Epithelial cell of proximal tubule (primary cell): ENCODE measurements at places on chromosomes 7 and 10.

DNA sequence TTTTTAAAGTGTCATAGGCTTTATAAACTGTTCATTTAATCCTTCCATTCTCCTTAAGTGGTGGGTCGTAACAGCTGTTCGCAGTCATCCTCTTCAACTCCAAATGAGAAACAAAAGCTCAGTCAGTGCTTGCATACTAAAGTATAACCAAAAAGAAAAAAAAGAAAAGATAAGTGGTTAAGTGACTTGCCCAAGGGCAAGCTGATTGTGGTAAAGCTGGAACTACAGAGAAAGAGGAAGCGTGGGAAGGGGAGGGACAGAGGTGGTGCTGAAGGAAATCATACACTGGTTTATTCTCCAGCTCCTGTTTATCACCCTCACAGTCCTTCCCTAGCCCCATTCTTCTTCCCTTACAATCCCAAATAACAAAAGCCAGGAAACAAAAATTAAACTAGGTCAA is 29.6 kb downstream of the IDE start:
- DNase-seq, result no peak

DNA sequence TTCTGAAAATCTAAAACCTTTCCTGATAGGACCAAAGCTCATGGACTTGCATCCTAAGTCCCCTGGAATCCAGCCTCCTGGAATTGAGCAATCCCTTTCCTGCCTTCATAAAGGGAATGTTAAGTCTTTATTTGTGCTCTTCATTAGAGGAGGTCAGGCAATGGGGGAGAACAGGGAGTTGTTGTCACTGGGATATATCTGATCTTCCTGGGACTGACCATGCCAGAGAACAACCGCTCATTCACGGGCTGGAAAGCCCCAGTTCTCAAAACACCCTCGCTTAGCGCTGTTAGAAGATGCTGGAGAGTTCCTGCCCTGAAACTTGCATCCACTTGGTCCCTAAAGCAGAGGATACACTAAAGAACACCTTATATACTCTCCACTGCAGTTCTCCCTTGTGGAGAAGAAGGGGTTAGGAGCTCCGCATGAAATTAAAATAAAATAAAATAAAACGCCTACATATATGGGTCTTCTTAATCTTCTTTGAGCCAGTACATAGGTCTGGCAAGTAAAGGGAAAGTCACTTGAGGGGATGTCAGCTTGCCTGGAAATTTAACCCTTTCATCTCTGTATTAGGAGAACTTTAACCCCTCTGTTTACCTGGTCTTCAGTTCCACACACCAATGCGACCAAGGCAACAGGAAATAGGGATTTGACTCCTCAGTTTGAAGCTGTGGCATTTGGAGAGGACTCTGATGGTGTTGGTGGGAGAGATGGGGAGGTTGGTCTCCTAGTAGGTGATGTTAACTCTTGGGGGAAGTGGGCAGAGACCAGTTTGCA is 1.2 kb downstream of the SORCS1 start:
- DNase-seq, result no peak

GRCh38 chr10:51124852-51125251 is 50.6 kb downstream of the PRKG1 start:
- no peak for DNase-seq

DNA sequence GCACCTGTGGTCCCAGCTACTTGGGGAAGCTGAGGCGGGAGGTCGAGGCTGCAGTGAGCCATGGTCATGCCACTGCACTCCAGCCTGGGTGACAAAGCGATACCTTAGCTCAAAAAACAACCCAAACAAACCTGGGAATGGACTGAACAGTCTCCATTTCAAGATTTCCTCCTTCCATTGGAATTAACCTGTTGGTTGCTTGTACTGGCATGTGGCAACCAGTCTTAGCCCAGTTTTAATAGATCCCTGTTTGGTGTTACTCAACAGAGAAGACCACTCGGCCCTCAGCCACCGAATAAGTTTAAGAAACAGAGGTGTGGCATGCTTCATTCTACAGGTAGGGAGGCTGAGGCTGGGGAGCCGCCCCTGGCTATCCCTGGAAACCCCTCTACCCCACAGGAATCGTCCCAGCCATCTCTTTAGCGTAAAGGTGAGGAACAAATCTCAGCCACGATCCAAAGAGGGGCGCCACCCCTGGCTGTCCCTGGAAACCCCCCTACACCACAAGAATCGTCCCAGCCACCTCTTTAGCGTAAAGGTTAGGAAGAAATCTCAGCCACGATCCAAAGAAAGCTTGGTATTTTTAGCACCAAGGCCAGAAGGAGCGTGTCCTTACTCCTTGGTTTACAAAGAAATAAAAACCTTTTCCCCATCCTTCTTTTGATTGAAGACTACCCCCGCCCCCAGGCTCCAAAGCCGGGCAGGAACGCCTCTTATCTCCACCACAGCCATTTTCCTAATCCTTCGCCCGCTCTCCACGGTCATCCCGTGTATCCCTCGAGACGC is 861 bp upstream of the TSPAN14 start:
- DNase-seq, result no peak

DNA sequence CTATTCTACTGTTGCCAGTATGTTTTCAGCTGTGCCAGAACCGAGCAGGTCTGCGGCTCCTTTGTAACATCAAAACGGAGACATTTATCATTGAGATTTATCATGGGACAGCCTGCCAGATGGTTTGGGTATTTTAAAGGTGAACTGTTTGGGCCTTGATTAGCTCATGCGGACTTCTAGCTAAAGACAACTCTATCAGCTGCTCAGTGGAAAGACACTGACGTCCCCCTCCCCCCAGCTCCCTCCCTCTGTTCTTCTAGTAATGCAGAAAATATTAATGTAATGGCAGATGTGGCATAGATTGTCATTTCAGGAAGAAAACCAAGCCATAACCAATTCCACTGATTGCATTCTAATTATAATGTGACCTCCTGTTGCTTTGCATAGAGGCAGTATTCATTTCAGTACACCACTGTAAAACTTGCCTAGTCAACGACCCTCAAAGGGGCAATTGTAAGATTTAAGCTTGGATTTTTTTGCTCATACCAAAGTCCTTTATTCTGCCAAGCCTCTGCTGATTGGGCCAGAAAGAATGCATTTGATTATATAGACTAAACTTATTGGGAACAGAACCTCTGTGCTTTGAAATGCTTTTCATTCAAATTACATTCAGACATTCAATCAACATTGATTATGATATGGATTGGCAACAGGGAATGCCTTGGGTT is 966.8 kb downstream of the LRMDA start:
- DNase-seq, result no peak

GRCh38 chr7:142887282-142888015 is 1.9 kb upstream of the TRPV6 start:
- DNase-seq, result no peak

- DNase-seq, result no peak
These were observed 1.0 kb downstream of the PFKP start for GRCh38 chr10:3068201-3068967.

DNA sequence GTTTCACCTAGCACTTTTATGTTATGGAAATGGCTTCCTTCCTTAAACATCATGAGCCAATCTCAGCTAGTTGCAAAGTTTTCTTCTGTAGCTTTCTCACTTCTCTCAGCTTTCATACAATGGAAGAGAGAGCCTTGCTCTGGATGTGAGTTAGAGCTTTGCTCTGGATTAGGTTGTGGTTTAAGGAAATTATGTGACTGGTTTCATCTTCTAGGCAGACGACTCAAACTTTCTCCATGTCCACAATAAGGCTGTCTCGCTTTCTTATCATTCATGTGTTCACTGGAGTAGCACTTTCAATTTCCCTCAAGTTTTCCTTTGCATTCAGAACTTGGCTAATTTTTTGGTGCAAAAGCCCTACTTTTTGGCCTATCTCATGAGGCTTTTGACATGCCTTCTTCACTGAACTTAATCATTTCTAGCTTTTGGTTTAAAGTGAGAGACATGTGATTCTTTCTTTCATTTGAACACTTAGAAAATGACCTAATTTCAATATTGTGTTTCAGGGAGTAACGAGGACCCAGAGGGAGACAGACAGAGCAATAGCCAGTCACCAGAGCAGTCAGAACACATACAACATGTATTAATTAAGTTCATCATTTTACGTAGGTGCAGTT is 49.8 kb downstream of the CNOT4 start:
- DNase-seq, result no peak

- no peak for DNase-seq
These were observed 14.0 kb downstream of the ADAM8 start for GRCh38 chr10:133262696-133263095.

- no peak for DNase-seq
These were observed 195.7 kb downstream of the THSD7A start for GRCh38 chr7:11636274-11636673.

GRCh38 chr10:124409696-124410095 is 9.0 kb downstream of the OAT start:
- DNase-seq, result no peak

- DNase-seq, result no peak
These were observed 68.6 kb upstream of the KMT2C start for GRCh38 chr7:152504367-152504766.

DNA sequence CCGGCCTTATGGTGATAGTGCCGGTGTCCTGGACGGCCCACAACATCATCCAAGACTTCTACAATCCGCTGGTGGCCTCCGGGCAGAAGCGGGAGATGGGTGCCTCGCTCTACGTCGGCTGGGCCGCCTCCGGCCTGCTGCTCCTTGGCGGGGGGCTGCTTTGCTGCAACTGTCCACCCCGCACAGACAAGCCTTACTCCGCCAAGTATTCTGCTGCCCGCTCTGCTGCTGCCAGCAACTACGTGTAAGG is 713 bp downstream of the CLDN4 start:
- DNase-seq, result no peak

GRCh38 chr10:29245476-29245875 is 43.4 kb upstream of the LYZL1 start:
- DNase-seq, result no peak
